Mammary microvascular endothelial cell (primary cell): ENCODE measurements at places on chromosomes 4 and X. TPM values are rescaled to one million over a fixed set of nuclear protein-coding genes. Genes with fewer than 3 reads are reported as not detected.

The ODAM gene
- not detected in 2 replicates for total RNA-seq

The GPR50 gene
- total RNA-seq, result not detected in 2 replicates

The DAPP1 gene
- not detected in 2 replicates for total RNA-seq

The KLB gene
- under 0.01 TPM in 1 of 2 replicates, not detected in the other for total RNA-seq

The SLIT2 gene
- total RNA-seq, result 2.4 and 3.1 TPM in 2 replicates

The CXCL6 gene
- 0.67 and 1.5 TPM in 2 replicates for total RNA-seq

The CT45A2 gene
- not detected in 2 replicates for total RNA-seq

The PTPN13 gene
- 0.15 and 0.27 TPM in 2 replicates for total RNA-seq

The ASB11 gene
- total RNA-seq, result not detected in 2 replicates

The NDP gene
- total RNA-seq, result 0.15 TPM in 1 of 2 replicates, not detected in the other

The EREG gene
- total RNA-seq, result under 0.01 and 0.10 TPM in 2 replicates

The NXF2B gene
- not detected in 2 replicates for total RNA-seq

The RIBC1 gene
- total RNA-seq, result 0.05 and 0.33 TPM in 2 replicates

The PTCHD1 gene
- not detected in 2 replicates for total RNA-seq

The ZNF595 gene
- 3.4 and 4.3 TPM in 2 replicates for total RNA-seq

The ZRSR2 gene
- 4.7 and 4.9 TPM in 2 replicates for total RNA-seq

The AFM gene
- not detected in 2 replicates for total RNA-seq

The FGF13 gene
- total RNA-seq, result 5.2 and 5.4 TPM in 2 replicates

The KLHL13 gene
- 1.4 and 1.7 TPM in 2 replicates for total RNA-seq

The BRS3 gene
- not detected in 2 replicates for total RNA-seq

The DCHS2 gene
- not detected in 2 replicates for total RNA-seq

The ARR3 gene
- total RNA-seq, result not detected in 2 replicates

The ANXA10 gene
- total RNA-seq, result not detected in 2 replicates

The SLC9B1 gene
- 0.74 TPM in 1 of 2 replicates, not detected in the other for total RNA-seq

The CBLL2 gene
- not detected in 2 replicates for total RNA-seq

The ARMCX4 gene
- 3.4 and 4.5 TPM in 2 replicates for total RNA-seq

The MAOB gene
- not detected in 2 replicates for total RNA-seq

The GC gene
- total RNA-seq, result not detected in 2 replicates

The P2RY8 gene
- total RNA-seq, result 0.67 and 1.7 TPM in 2 replicates

The CUL4B gene
- 103 and 118 TPM in 2 replicates for total RNA-seq

The PAGE4 gene
- not detected in 2 replicates for total RNA-seq

The SHISA3 gene
- 13.6 and 14.3 TPM in 2 replicates for total RNA-seq

The CLIC2 gene
- total RNA-seq, result 6.9 and 9.5 TPM in 2 replicates

The MTNR1A gene
- not detected in 2 replicates for total RNA-seq

The HTN1 gene
- total RNA-seq, result 1.1 and 6.1 TPM in 2 replicates

The CXCL3 gene
- 0.93 and 4.1 TPM in 2 replicates for total RNA-seq

The FGFRL1 gene
- total RNA-seq, result 12.3 and 13.1 TPM in 2 replicates

The DRP2 gene
- total RNA-seq, result 0.15 and 0.47 TPM in 2 replicates

The EVC gene
- 9.1 and 9.3 TPM in 2 replicates for total RNA-seq

The RTL9 gene
- not detected in 2 replicates for total RNA-seq

The ASMT gene
- not detected in 2 replicates for total RNA-seq

The TMSB15B gene
- total RNA-seq, result 6.9 and 13.6 TPM in 2 replicates

The IQCM gene
- not detected in 2 replicates for total RNA-seq

The CSAG1 gene
- not detected in 2 replicates for total RNA-seq

The CSAG3 gene
- total RNA-seq, result not detected in 2 replicates

The RNF175 gene
- not detected in 2 replicates for total RNA-seq

The CDX4 gene
- total RNA-seq, result not detected in 2 replicates

The BANK1 gene
- total RNA-seq, result 0.10 and 0.47 TPM in 2 replicates

The PLP1 gene
- not detected in 2 replicates for total RNA-seq

The OPHN1 gene
- 4.2 and 4.3 TPM in 2 replicates for total RNA-seq

The EPGN gene
- total RNA-seq, result not detected in 2 replicates
